NCI-H1105 (cell line): ENCODE measurements at places on chromosomes 7 and 10.

DNA sequence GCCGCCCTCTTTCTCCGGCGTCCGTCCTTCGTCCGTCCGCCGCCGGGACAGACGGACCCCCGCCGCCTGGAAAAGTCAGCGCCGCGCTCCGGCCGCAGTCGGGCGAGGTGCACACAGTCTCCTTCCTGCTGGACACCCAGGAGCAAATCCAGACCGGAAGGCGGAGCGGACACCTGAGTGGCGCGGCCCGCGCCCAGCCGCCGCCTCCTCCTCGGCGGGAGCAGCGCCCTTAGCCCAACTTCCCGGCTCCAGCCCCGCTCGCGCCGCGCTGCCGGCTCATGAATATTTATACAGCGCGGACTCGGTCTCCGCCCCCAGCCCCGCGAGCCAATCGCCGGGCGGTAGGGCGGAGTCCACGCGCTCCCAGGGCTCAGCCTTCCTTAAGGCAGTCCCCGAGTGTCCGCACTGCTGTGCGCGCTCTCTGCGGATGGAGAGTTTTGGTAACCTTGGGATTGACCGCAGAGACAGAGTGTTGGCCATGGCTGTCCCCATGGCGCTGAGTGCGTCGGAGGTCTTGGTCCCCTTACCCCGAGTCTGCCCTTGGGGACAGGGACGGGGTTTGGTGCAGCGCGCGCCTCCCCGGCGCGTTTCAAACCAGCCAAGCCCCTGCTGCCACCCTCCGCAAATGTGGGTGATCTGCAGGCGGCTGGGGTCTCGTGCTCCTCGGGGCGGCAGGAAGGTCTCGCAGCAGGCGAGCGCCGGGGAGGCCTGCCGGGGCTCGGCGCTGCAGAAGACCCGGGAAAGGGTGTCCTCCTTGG lies at the start of gene FZD8:
TSS of gene FZD8 (minus strand) at position 262 of the 758 bp plus-strand sequence. CDS start 867 bp downstream, outside the sequence.
- peak; percentile 65 for DNase-seq

DNA sequence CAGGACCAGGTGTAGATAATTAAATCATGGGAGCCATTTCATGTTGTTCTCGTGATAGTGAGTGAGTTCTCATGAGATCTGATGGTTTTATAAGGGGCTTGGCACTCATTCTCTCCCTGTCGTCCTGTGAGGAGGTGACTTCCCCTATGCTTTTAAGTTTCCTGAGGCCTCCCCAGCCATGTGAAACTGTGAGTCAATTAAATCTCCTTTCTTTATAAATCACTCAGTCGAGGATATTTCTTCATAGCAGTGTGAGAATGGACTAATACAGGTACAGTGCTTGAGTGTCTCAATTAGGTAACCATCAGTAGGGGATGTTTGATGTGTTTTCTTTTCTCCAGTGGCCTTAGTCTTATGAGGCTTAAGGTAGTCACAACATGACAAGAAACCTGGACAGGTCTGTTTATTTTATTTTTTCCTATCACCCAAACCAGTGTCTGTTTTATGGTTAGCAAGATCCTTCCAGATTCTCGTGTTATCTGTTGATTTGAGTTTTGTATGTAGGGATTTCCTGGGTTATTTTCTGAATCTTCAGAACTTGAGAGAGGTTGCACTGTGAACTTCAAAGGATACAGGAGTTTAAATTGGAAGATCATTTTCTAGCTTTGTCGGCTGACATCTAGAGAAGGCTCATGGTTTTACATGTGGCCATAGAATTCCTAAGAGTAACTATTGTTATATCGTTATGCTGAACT lies 32.1 kb downstream of the UMAD1 start:
- DNase-seq: no peak

DNA sequence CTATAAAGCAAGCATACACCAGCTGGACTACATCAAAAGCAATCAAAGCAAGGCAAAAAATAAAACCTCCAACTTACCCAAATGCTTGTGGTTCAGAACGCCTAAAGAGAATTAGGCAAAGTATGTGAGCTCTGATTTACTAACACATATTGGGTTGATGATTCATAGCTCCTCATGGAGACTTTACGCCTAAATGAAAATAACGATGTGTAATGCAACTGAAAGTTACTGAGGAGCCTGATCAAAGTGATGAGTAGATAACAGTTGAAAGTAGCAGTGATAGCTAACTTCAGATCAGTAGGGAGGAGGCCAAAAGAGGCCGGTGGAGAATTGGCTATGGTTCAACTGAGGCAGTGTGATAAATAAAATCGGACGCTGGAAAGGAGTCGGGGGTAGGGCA lies 85.0 kb downstream of the MPP7 start:
- DNase-seq: no peak

- no peak for DNase-seq
Measured at GRCh38 chr7:36064676-36065075, 88.4 kb upstream of the EEPD1 start.

DNA sequence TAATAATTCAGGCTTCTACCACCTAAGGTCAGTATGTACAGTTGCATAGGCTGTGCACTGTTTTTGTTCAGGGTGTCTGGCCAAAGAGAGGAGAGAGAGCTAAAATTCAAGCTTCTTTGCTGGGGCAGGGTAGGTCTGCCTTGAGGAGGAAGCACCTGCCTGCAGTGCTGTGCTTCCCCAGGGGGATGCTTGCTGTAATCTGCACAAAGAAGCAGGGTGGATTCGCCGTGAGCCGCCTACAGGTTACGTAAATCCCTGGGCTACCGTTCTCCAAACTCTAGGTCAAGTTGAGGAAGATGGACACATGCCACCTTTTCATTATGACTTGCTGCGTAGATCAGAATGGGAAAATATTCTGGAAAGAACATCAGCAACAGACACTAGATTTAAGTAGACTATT lies 543.3 kb downstream of the TNS3 start:
- no peak for DNase-seq

- DNase-seq: no peak
Measured at GRCh38 chr10:51369903-51370302, 295.6 kb downstream of the PRKG1 start.

DNA sequence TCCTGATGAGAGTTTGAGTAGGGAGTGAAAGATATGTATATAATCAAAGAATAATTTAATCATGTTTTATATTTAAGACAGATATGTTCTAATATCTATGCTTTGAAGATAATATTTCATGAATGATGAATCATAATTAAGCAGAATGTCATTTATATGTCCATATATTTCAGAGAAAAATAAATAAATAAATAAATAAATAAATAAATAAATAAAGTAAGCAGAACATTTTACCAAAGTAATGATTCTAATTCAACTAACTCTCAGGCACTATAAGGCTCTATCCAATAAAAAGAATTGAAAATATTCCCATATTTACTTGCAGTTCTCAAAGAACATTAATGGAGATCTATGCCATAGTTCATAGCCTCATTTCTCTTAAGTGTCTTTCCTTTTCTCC lies 36.0 kb downstream of the AGR3 start:
- DNase-seq: no peak
